Activated gamma-delta T cell treated with anti-CD3 and anti-CD28 coated beads, Interleukin-2, amount 50 U/mL, for 16 hours (primary cell): ENCODE measurements at places on chromosomes 12 and 14.

GRCh38 chr14:92531106-92531873 is 17.7 kb downstream of the RIN3 start:
- peak; percentile 87 for DNase-seq

- no peak for DNase-seq
These were observed 32.4 kb downstream of the CCDC88C start for GRCh38 chr14:91385224-91385623.

DNA sequence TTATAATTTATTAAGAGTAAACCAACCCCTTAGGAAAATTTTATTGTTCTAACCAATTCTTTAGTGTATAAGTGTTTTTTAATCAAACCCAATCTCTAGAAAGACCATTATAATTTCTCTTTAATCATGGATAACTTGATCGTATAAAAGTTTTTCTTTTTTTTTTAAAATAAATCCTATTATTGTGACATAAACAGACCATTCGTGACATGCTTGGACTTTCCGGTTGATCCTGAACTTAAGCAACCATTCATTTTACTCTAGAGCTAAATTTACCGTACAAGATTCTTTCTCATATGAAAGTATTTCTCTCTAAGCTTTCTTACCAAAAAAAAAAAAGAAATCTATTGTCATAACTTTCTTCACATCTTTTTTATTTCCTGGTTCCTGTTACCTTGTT is 32.6 kb upstream of the SLC38A4 start:
- no peak for DNase-seq

GRCh38 chr12:51320311-51320694 is 3.7 kb downstream of the BIN2 start:
- no peak for DNase-seq

DNA sequence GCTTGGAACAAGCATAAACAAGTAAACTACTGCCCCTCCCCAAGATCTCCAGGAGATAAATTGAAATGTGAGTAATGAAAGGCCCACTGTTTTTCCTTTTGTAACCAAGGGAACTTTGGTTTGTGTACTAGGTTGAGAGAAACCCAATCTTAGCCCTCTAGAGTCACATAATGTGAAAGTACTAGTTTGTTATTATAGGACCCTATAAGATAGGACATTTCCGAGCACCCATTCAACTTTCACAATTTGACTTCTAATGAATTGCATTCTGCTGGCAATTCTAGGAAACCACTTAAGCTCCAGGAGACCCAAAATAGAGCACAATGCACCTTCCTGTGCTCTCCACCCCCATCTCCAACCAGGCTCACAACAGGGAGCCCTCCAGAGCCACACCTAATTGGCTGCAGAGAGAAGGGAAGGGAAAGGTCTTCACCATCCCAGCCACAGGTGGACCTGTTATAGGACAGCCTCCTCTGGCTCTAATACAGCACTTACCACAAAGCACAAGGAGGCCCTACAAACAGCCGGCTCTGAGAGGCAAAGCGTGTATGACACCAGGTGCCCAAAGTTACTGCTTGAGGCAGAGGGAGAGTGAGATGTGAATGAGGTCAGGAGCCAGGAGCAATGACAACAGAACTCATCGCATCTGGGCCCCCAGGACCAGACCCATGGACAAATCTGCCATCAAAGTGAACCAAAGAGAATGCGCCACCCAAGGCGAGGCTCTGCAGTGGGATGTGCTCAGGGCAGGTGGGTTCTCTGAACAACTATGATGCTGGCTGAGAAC is 163.3 kb upstream of the NTF3 start:
- DNase-seq, result no peak

DNA sequence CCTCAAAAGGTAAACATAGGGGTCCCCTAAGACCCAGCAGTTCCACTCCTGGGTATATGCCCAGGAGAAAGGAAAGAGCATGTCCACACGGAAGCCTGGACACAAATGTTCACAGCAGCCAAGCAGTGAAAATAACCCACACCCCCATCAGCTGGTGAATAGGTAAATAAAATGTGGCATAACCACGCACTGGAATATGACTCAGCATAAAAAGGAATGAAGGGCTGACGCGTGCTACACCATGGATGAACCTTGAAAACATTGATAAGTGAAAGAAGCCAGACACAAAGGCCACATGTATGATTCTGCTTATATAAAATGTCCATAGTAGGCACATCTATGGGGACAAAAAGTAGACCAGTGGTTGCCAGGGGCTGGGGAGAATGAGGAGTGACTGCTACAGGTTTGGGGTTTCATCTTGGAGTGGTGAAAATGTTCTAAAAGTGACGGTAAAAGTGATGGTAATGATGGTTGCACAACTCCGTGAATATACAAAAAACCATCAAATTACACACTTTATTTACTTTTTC is 3.8 kb upstream of the SCARB1 start:
- DNase-seq, result no peak

DNA sequence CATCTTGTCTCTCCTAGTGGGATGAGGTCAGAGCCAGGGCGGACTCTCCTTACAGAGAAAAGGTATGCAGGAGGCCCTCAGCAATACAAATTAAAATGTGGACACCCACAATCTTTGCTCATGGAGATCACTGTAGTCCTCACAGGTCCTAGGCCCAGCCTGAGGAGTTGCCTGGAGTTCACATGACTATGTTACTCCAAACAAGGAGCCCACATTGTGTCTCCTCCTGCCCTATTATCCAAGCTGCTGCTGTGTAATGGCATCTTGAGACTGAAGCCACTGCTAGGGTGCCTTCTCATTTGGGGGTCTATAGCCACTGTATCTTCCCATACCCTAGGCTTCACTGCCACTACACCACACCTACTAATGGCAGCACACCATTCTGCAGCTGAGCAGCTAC is 11.0 kb downstream of the OR4K1 start:
- no peak for DNase-seq

DNA sequence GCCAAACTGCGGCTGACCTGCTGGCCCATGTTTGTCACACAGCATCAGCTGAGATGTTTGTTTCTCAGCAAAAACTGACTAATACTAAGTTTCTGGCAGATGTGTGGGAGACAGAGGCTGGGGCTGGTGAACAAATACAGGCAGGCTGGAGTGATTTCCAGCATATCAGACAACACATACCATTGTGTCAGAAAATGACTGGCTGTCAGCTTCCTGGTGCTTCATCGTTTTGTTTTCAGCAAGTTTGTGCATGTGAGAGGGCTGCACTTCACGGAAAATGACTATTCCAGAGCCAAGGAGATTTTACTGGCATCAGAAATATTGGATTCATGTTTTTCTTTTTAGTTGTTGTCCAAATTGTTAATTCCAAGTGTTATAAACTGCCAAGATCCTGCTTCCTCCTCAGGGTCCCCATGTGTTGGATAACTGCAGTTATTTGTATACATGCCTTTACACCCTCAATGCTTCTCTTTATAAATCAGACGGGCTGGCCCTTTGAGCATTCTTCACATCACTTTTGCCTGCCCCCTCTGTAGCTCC is 145.7 kb downstream of the GALC start:
- DNase-seq, result no peak

- DNase-seq, result no peak
These were observed 1.2 kb downstream of the AMHR2 start for GRCh38 chr12:53424626-53425514.

GRCh38 chr14:29352706-29353080 is 575.0 kb downstream of the PRKD1 start:
- no peak for DNase-seq

DNA sequence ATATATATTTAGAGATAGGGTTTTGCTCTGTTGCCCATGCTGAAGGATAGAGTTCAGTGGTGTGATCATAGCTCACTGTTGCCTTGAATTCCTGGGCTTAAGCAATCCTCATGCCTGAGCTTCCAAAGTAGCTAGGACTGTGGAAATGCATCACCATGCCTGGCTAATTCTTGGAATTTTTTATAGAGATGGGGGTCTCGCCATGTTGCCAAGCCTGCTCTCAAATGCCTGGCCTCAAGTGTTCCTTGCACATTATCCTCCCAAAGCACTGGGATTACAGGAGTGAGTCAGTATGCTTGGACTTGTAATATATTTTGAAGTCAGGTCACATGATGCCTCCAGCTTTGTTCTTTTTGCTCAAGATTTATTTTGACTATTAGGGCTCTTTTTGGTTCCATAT is 178.0 kb downstream of the RPAP3 start:
- DNase-seq, result no peak

DNA sequence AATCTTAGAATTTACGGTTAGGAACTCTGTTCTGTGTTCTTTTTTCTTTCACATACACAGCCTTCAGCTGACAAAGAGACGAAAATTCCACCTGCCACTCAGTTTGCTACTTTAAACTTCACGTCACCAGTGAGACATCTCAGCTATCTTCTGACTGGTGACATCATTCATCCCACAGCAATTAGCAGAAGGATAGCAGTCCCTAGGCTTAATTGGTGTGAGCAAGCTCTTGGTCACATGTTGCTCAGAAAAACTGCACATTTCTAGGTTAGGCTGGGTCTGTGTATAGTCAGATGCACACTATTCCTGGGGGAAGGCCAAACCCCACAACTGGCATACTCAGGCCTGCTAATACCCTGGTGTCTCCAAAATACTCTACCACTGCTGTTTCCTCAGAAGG is 23.9 kb downstream of the SLC7A7 start:
- DNase-seq, result no peak

DNA sequence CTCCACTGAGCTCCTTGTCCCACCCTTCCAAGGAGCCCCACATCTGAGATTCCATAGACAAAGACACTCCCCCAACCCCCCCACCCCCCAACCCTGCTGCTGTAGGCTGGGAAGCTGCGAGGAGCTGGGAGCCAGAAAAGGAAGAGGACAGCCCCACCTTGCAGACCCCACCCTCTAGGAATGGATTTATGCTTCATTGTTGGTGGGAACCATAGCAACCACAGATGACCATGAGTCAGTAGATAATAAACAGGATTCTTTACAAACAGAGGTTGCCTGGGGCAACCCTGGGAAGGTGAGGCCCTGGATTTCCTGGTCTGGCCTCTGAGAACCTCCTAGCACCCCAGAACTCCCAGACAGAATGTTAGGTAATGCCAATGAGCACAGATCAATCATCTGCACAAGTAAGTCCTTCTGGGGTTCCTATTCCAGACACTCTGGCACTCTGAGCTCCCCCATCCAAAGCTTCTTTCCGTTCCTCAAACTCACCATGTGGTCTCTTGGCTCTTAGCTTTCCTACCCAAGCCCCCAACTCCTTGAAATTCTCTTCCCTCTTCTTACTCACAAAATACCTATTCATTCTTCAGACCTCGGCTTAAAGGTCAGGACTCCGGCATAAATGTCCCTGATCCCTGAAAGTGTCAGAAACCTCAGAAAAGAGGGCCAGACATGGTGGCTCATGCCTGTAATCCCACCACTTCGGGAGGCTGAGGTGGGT is 15.2 kb upstream of the PLEKHG6 start:
- no peak for DNase-seq

DNA sequence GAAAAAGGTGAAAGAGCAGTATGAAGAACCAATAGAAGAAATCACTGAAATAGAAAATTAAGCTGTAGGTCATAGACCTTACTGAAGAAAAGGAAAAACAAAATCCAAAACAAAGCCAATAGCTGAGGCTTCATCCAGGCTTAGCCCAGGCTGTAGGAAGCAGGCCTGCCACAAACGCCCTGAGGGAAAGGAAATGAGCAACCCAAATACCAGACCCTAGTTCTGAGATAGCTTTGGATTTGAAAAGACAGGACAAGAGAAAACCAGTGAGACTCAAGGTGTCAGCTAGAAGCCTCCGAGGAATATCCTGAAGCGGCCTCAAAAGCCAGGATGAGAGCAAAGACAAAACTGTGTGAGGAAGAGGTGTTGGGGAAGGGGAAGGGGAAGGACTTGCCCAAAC is 79.2 kb downstream of the FERMT2 start:
- no peak for DNase-seq

GRCh38 chr12:22598141-22598762 is 26.7 kb upstream of the ETNK1 start:
- DNase-seq, result no peak

DNA sequence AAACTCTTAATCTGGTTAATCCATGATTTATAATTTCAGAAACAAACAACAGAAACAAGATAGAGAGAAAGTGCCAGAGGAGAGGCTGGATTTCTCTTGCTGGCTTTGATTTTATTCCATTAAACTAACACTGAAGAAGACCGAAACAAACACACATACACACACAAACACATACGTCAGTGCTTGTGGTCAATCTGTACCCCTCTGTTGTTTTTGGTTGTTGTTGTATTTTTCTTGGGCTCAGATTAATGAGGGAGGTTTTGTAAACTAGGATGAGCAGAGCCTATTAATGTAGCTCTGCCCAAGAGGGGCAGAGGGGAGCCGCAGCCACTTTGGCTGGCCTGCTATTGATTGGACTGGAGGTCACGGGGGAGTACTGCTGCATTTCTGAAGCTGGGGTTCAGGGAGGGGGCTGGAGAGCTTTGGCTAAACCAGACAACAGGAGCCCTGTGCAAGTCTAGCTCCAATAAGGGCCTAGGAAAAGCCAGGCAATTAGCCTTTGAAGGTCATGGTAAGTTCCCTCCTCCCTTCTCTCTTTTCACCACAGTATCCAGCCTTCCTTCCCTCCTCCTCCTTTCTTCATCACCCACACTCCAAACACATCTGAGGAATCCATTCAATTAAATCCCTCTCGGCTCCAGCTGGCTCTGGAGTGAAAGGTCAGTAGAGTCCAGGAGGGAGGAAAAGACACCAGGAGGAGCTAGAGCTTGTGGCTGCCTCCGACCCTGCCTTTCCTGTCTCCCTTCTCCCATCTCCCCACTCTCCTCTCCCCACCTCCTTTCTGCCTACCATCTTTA is 344.1 kb upstream of the LMO3 start:
- DNase-seq, result no peak

DNA sequence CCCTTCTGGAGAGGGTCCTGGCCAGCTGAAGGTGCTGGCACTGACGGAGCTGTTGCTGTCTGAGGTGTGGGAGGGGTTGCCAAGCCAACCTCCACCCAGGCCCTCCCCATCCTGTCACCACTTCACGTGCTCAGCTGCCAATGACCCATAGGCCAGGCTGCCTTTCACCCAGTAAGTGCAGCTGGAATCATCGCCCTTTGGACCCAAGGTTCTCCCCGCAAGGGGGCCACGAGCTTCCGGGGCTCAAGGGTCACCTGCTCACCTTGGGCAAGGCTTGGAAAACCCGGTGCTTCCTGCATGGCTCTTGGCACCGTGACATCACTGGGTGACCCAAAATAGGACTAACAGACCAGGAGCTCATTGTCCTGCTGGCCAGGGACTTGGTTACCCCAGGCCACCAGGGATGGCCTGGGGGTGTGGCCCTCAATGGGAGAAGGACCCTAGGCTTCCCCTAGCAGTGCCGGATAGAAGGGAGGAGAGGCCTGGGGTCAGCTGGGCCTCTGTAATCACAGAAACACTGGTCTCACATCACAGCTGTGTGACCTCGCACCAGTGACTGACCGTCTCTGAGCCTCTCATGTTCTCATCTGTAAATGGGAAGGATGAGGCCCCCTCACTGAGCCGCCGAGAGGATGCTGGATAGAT is 51.3 kb downstream of the CCDC85C start:
- DNase-seq, result no peak
